ENCODE measurements at places on chromosomes 6 and 20. TPM values are rescaled to one million over a fixed set of nuclear protein-coding genes. Genes with fewer than 3 reads are reported as not detected.

The ALDH5A1 gene
- 4.7 TPM for polyA plus RNA-seq

The THBS2 gene
- polyA plus RNA-seq = 7.9 TPM

The RPL10A gene
- 750 TPM for polyA plus RNA-seq

The IL17A gene
- not detected for polyA plus RNA-seq

The NFATC2 gene
- polyA plus RNA-seq = 1.9 TPM

The KIF6 gene
- 0.64 TPM for polyA plus RNA-seq

The MEP1A gene
- 0.03 TPM for polyA plus RNA-seq

All from adrenal gland (tissue), 19 donors.